ENCODE measurements at places on chromosomes 12 and 14.

GRCh38 chr12:1252758-1253157 lies 261.7 kb downstream of the ERC1 start:
- DNase-seq, result no peak

- no peak for DNase-seq
Observed at GRCh38 chr12:116199160-116199706, 78.3 kb downstream of the MED13L start.

DNA sequence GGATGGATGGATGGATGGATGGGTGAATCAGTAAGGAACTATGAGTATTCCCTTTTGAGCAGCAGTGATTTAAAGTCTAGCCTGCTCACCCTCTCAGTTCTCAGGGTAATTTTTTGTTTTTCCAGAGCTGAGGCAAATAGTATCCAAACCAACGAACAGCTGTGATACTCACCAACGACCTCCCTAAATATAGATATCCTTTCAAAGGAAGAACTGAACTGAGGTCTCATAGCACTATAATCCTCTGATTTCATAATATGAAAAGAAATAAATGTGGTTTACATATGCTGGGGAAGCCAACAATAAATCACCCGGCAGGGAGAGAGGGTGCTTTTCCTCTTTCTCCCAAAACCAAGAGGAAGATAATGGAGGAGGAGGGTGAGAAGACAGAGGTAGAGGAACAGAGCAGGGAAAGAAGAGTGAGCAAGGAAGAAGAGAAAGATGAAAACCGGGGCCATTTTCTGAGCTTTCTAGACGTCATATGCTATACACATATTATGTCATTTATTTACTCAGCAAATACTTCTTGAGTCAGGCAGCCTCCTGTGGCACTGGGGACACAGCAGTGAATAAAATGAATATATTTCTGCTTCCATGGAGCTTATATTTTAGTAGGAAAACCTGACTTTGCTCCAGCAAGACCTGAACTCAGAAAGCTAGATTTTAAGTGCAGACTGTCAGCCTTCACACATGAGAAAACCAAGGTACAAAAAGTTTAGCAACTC lies 710.7 kb upstream of the TBX3 start:
- no peak for DNase-seq

DNA sequence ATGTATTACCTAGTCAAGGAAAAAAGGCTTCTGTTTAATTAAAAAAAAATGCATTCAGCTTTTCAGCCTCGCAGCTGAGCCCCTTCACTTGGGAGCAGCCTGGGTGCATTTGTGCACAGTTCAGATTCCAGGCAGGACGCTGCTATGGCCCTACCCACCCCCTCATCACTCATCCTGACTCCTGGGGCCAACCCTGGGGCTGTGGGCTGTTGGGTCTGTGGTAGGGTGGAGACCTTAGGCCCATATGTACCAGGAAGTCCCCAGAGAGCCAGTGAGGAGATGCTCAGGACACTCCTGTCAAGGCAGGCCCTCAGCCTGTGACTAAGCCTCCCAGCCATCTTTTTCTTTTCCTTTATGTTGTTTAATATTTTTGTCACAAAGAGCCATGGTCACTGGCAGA lies 9.3 kb upstream of the CDCA4 start:
- DNase-seq, result no peak

GRCh38 chr12:110637869-110638441 lies 24.0 kb downstream of the TCTN1 start:
- no peak for DNase-seq

DNA sequence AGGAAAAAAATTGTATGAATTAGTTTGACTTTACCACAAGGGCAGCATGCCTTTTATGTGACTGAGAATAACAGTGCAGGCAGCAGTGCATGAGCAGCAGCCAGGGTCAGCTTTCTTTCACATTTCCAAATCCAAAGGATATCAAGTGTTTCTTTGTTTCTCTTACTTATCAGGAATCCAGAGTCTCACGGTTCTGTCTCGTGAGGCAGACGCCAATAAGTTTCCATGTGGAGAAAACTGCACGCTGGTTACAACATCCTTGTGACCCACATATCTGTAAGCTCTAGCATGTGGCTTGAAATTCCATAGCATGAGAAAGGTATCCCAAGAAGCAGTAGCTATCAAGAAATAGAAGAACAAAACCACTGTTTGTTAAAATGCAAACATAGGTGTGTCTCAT lies 27.6 kb downstream of the GALNT4 start:
- no peak for DNase-seq

DNA sequence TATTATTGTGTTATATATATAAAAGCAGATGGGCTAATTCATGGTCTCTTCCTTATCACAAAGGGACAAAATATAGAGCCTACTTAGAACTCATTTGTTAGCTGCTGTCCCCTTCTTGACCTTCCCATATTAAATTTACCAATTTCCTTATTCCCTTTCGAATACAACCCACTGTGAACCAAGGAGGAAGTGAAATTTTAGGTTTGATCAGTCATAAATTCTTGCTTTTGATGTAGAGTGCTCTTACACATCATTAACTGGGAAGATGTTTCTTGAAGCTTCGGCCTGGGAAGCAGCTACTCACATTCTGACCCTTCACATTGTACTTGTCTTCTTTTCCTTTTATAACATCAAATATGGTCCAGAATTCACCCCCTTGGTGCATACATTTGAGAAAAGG lies 579.0 kb downstream of the LRFN5 start:
- no peak for DNase-seq

- no peak for DNase-seq
Observed at GRCh38 chr14:69699748-69700303, 67.1 kb upstream of the SRSF5 start.

DNA sequence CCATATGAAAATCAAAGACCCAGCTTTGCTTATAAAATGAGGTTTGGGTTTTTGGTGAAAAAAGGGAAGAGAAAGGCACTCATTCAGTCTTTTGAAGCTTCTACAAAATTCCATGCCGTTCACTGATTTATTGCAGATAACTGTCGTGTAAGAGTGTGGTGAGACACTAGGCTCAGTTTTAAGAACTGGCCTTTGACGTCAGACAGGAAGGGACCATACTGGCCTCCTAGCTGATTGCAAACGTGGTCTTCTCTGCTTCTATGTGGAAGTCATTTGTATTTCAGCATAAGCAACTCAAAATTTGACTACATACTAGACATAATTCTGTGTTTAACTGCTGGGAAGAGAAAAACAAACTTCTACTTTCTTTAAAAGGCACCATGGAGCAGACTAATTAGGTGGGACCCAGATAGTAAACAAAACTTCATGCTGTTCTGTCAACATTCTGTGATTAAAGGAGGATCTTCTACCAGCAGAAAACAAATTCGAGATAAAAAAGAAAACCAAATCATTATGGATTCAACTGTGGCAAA lies 168.7 kb downstream of the TTC7B start:
- DNase-seq, result no peak

GRCh38 chr14:73712540-73713180 lies 1.5 kb downstream of the PNMA1 start:
- no peak for DNase-seq

- no peak for DNase-seq
Observed at GRCh38 chr12:82896979-82897378, 210.3 kb downstream of the TMTC2 start.

DNA sequence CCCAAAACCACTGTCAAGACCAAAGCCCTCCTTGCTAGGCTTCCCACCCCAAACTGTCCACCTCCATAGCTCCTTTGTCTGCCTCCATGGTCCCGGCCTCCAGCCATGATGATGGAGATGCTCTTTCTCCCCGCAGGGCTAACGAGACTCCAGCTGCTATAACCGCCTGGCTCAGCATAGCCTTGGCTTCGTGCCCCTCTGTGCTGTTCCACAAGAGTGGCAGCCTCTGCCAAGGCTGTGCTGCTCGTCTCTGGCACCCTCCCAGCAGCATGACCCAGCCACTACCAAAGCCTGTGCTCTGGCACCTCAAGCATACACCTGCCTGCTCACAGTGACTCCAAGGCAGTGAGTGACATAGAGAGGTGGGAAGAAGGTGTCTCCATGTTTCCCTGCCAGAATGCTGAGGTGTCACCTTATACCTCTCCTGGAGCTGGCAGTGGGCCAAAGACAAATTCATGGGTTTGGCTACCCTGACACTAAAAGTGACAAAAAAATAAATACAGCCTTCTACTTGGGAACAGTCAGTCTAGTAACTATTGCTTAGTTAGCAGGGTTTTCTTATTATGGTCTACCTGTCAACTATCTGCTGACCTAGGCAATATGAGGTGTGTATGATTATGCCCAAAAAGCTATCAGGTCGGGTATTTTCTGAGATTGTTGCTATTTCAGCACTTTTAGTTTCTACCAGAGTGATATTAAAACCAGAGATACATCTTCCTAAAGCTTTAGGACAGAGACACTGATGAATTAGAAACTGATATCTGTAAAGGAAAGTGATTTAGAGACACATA lies 16.1 kb upstream of the KRT73 start:
- no peak for DNase-seq

All from tibial artery (tissue), 4 donors.